ENCODE measurements at places on chromosomes 7 and 10.

DNA sequence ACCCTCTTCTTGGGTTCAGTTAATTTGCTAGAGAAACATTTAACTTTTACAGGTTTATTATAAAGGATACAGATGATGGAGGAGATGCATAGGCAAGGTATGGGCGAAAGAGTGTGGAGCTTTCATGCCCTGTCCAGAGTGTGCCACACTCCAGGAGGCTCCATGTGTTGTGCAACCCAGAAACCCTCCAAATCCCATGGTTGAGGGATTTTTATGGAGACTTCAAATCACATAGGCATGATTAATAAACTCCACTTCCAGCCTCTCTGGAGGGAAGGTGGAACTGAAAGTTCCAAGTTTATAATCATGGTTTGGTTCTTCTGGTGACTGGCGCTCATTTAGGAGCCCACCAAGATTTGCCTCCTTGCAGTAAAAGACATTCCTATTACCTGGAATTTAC, 159.9 kb downstream of the PHTF2 start:
- DNase-seq: no peak

GRCh38 chr10:53102424-53102823, 329.8 kb upstream of the MBL2 start:
- no peak for DNase-seq

DNA sequence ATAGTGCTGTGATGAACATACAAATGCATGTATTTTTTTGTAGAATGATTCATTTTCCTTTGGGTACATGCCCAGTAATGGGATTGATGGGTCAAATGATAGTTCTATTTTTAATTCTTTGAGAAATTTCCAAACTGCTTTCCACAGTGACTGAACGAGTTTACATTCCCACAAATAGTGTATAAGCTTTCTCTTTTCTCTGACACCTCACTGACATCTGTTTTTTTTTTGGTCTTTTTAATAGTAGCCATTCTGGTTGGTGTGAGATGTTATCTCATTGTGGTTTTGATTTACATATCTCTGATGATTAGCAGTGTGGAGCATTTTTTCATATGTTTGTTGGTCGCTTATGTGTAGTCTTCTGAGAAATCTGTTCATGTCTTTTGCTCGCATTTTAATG, 195.0 kb upstream of the AGK start:
- no peak for DNase-seq

GRCh38 chr7:139732471-139733167, 45.2 kb downstream of the HIPK2 start:
- DNase-seq: no peak

DNA sequence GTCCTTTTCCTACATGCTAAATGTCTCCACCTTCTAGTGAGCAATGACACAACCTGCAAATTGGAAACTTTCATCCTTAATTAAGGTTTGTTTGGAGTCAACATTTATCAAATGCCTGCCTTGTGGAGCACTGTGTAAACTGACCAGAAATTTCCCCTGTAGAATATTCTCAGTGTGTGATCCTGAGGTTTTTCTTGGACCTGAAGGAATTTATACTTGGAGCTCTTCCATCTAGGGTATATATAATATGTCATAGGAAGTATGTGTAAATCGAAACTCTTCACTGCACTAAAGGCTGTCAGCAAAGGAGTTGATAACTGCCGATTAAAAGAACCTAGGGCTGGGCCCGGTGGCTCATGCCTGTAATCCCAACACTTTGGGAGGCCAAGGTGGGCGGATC, 152.4 kb downstream of the NSUN6 start:
- DNase-seq: no peak

GRCh38 chr10:132837905-132838304, 52.0 kb upstream of the NKX6-2 start:
- peak; percentile 45 for DNase-seq

DNA sequence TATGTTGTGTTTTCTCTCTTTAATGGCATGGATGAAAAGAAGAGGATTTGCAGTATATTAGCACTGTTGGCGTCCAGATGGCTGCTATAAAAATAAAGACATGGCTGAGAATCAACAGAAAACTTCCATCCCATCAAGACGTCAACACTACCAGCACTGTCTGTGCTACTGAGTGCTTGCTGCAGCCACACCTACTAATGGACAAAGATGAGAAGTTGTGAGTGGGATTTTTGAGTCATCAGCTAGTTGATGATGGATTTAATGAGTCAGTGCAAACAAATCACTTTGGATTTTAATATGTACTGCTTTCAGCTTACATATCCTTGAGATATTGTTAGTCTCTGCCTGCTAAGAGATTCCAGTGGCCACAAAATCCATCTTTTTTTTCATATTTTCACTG, 631.0 kb upstream of the ANKRD30A start:
- no peak for DNase-seq

DNA sequence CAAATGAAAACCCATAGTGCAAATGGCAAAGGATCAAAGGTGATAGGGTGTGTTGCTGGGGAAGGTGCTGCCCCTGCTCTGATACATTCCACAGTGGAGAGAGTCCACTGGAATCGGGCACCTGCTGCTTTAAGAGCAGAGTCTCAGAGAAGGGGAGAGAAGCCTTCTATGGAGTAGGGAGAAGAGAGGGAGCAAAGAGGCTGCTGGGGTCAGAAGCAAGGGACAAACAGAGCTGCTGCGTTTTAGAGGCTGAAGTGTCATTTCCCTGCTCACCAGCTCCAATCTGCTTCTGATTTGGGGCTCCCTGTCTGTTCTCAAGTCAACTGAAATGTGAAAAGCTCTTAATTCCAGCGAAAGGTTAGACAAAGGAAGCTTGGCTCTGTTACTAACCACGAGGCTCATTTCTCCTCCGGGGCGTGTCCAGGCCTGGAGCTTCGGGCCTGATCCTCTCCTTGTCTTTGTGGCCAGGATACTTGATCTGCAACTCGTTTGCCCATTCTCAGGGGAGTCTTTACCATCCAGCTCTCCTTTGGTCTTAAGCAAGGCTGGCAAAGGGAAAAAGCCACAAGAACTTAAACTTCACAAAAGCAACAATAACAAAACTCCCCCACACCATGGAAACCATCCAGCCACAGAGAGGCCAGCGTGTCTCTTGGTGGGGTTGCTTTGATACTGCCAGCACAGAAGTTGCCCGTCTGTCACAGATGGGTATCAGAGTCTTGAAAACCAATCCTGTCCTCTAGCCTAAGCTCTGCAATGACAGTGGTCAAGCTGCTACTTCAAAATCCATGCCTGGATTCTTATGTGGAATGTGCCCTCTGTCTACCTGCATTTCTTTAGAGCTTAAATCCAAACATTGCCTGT, 692.6 kb downstream of the SUGCT start:
- DNase-seq: no peak

GRCh38 chr7:1505731-1506550, 1.8 kb upstream of the INTS1 start:
- peak; percentile 52 for DNase-seq

DNA sequence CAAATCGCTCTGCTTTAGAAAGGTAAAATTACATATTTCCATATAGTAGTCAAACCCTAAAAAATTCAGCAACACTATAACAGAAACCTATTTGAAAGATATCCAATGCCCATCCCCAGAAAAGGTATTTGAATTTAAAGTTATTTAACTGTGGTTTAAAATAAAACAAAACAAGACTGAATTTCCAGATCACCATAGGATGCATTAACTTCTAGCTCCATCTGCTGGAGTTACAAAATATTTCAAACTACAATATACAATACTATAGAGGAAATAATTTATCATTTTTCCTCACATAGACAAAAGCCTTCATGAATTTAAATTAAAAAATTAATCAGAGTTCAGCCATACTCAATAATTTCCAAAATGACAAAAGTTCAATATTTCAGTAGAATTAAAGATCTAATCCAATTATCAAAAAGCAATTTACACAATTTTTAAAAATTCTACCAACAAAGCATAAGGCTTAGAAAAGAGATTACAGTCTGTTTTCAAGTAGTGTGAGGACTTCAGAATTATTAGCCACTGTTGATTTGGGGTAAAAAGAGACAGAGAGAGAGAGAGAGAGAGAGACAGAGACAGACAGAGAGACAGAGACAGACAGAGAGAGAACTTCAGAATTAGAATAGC, 75.9 kb downstream of the LMBR1 start:
- DNase-seq: no peak

Data from aorta (tissue), 5 donors.